ENCODE measurements at places on chromosomes 2 and 18. TPM values are rescaled to one million over a fixed set of nuclear protein-coding genes. Genes with fewer than 3 reads are reported as not detected.
A peak's percentile ranks its signal among the peaks of the same experiment; 100 is the strongest.

DNA sequence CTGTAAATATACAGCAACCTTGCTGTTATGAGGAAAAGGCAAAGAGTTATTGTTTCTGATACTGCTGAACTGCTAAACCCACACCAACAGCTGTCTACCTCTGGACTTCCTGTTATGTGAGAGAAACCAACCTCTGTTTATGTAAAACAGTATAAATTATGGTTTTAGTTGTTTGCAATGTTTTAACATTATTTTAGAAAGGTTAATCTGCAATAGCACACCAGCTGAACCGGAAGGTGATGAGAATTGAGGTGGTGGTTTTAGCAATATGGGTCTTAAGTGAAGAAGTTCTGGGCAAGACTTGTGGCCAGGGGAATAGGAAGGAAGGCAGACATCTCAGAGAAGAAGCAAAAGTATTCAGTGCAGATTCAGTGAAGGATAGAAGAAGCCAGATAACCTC, 237.8 kb downstream of the PLCL1 start:
- DNase-seq: no peak
- H3K4me3 ChIP-seq: no peak overlapping the region
- H3K27ac ChIP-seq: no peak overlapping the region
- H3K4me1 ChIP-seq: no peaks in the 10 kb centered on the region

GRCh38 chr2:160871953-160872352, 288.3 kb upstream of the TANK start:
- no peaks in the 10 kb centered on the region for H3K27me3 ChIP-seq
- H3K27ac ChIP-seq: no peak overlapping the region
- H3K4me1 ChIP-seq: no peaks in the 10 kb centered on the region
- no peak overlapping the region for H3K4me3 ChIP-seq
- DNase-seq: no peak

DNA sequence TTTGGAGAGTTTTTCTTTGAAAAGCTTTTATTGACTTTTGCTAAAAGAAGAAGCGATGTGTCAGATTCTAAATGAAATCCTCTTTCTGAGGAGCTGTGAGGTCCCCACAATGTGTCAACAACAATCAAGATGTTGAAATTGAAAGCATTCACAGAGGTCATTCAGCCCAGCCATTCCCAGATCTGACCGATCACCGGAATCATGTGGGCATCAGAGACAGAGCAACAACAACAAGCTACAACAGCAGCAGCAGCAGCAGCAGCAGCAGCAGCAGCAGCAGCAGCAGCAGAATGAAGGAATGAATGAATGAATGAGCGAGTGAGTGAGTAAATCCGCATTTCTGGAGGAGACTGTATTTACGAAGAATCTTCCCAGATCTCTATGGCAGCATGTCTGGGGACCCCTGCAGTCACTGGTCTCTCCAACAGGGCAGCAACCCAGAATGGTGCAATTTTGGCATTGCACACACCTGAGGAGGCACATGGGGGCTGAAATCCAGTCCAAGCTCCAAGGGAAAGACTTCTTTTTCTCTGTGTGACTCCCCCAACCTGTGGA, 299.0 kb downstream of the MYCN start:
- H3K4me3 ChIP-seq: no peak overlapping the region
- no peak for DNase-seq
- no peaks in the 10 kb centered on the region for H3K36me3 ChIP-seq
- no peaks in the 10 kb centered on the region for H3K27me3 ChIP-seq
- no peak overlapping the region for H3K27ac ChIP-seq

The PNKD gene
- polyA plus RNA-seq: 114 TPM

DNA sequence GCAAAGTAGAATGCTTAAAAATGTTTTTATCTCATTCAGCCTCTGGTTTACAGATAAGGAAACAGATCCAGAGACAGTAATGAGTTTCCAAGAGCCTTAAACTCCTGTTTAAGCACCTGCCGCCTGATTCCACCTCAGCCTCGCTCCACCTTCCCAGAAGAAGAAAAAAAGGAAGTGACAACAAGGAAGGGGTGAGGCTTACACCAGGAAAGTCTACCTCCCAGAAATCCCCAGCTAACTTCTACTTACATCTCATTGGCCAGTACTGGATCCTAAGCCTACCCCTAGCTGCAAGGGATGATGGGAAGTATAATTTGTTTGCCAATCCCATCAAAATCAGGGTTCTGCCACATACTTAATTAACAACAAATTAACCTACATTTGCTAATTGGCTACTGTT, 15.3 kb upstream of the ARID5A start:
- no peak overlapping the region for H3K4me3 ChIP-seq
- no peaks in the 10 kb centered on the region for H3K36me3 ChIP-seq
- no peak overlapping the region for H3K27ac ChIP-seq
- peaks cover 5% of the 10 kb centered on the region for H3K4me1 ChIP-seq
- DNase-seq: no peak

The IKZF2 gene
- polyA plus RNA-seq: 3.7 TPM

The YPEL5 gene
- 103 TPM for polyA plus RNA-seq

The SEPTIN10 gene
- polyA plus RNA-seq: 24.9 TPM

- no peaks in the 10 kb centered on the region for H3K27me3 ChIP-seq
- no peak for DNase-seq
- H3K36me3 ChIP-seq: no peaks in the 10 kb centered on the region
Measured at GRCh38 chr18:44502790-44503189, 177.9 kb upstream of the SETBP1 start.

- no peaks in the 10 kb centered on the region for H3K36me3 ChIP-seq
- H3K4me3 ChIP-seq: no peak overlapping the region
- H3K4me1 ChIP-seq: no peaks in the 10 kb centered on the region
- no peak for DNase-seq
- no peak overlapping the region for H3K27ac ChIP-seq
Measured at GRCh38 chr2:192328297-192328696, 133.6 kb upstream of the TMEFF2 start.

The SCN9A gene
- 0.12 TPM for polyA plus RNA-seq

DNA sequence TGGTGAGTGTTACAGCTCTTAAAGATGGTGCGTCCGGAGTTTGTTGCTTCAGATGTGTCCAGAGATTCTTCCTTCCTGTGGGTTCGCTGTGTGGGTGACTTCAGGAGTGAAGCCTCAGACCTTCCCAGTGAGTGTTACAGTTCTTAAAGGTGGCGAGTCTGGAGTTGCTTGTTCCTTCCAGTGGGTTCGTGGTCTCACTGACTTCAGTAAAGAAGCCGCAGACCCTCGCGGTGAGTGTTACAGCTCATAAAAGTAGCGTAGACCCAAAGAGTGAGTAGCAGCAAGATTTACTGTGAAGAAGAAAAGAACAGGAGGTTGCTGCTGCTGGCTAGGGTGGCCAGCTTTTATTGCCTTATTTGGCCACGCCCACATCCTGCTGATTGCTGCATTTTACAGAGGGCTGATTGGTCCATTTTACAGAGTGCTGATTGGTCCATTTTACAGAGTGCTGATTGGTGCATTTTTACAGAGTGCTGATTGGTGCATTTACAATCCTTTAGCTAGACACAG, 34.0 kb upstream of the SPTBN1 start:
- no peaks in the 10 kb centered on the region for H3K36me3 ChIP-seq
- H3K4me3 ChIP-seq: no peak overlapping the region
- H3K4me1 ChIP-seq: no peaks in the 10 kb centered on the region
- no peak overlapping the region for H3K27ac ChIP-seq
- no peaks in the 10 kb centered on the region for H3K27me3 ChIP-seq
- DNase-seq: no peak

The CNNM3 gene
- polyA plus RNA-seq: 6.3 TPM

The C2orf81 gene
- 1.7 TPM for polyA plus RNA-seq

The CFAP65 gene
- not detected for polyA plus RNA-seq

- H3K27ac ChIP-seq: no peak overlapping the region
- no peaks in the 10 kb centered on the region for H3K36me3 ChIP-seq
- H3K4me3 ChIP-seq: peak overlapping the region; percentile 83
- peaks cover 41% of the 10 kb centered on the region for H3K4me1 ChIP-seq
- DNase-seq: peak; percentile 73
Measured at GRCh38 chr2:195659982-195660890, 3.2 kb downstream of the SLC39A10 start.
